ENCODE measurements at places on chromosomes 3 and 15.
A peak's percentile ranks its signal among the peaks of the same experiment; 100 is the strongest.

DNA sequence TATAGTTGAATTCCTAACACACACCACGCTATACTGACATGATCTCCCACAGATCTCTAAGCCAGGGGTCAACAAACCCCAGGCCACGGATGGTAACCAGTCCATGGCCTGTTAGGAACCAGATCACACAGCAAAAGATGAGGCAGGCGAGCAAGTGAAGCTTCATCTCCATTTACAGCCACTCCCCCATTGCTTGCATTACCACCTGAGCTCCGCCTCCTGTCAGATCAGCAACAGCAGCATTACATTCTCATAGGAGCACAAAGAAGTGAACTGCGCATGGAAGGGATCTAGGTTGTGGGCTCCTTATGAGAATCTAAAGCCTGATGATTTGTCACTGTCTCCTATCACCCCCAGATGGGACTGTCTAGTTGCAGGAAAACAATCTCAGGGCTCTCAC is 2.7 kb downstream of the PDCD7 start:
- DNase-seq: no peak

- no peak for DNase-seq
Observed at GRCh38 chr15:44595656-44596510, 58.9 kb downstream of the EIF3J start.

GRCh38 chr3:197367081-197367780 is 68.8 kb upstream of the DLG1 start:
- no peak for DNase-seq

DNA sequence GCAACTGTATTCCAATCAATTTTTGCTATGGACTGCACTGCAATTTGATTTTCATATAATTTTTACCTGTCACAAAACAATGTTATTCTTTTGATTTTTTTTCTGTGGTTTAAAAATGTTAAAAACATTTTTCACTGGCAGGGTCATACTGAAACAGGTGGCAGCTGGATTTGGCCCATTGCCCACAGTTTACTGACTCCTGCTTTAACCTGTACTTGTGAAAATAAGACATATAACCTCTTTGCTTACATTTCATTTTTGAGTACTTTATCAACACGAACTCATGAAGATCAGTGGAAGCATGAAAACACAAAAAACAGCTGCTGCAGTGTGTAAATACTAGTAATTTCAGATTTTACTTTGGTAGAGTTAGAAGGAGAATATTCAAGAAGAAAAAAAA is 313.1 kb downstream of the WDR72 start:
- no peak for DNase-seq

- DNase-seq: peak; percentile 29
Observed at GRCh38 chr3:16085410-16085809, 89.1 kb upstream of the GALNT15 start.

- no peak for DNase-seq
Observed at GRCh38 chr15:48096355-48096786, 24.4 kb upstream of the SLC24A5 start.

GRCh38 chr15:23446215-23447106 is 582 bp downstream of the GOLGA6L2 start:
- DNase-seq: no peak

- peak; percentile 30 for DNase-seq
Observed at GRCh38 chr15:32636908-32637567, 4.5 kb upstream of the SCG5 start.

DNA sequence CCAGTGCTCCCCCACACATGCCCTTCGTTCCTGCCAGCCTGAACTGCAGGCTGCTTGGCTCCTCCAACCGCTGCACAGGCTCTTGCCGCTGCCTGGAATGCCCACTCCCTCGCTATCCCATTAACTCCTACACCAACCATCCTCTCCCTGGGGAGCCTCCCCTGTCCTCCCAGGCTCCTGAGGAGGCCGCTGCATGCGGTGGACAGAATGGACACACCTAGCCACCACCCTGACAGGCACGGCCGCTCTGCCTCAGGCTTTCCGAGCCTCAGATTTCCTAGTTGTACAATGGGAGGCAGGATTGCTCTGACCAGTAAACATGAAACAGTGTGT is 2.3 kb downstream of the PLXNB1 start:
- DNase-seq: no peak

DNA sequence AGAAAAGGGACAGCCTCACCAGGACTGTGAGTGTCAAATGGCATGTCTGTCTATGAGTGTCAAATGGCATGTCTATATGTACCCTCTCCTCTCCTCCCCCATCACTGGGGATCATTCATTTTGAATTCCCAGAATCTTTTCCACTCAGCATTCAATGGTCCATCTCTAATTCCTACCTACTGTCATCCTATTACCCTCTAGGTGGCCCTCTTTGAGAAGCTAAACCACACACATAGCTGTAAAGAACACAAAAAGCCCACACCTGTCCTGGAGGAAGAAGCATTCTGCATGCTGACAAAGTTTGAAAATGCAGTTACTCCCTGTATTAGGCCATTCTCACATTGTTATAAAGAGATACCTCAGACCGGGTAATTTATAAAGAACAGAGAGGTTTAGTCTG is 46.2 kb upstream of the PYDC2 start:
- DNase-seq: no peak

GRCh38 chr3:41751597-41751996 is 210.3 kb downstream of the ULK4 start:
- no peak for DNase-seq

DNA sequence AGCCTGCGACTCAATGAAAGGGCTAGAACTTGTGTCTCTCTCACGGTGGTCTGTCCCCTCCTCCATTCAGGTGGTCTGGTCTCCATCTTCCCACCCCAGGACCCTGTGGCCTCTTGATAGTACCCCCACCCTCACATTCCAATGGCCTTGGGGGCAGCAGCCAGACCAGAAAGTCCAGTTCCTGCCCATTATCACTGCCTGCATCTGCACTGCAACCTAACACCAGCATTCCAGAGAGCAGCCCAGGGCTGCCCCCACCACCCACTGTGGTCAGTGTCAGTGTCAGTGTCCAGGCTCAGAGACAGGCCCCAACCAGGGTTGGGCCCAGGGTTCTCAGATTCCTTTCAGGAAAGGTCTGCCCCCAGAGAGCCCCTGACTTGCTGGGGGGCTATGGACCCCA is 12.6 kb downstream of the IGDCC3 start:
- no peak for DNase-seq

DNA sequence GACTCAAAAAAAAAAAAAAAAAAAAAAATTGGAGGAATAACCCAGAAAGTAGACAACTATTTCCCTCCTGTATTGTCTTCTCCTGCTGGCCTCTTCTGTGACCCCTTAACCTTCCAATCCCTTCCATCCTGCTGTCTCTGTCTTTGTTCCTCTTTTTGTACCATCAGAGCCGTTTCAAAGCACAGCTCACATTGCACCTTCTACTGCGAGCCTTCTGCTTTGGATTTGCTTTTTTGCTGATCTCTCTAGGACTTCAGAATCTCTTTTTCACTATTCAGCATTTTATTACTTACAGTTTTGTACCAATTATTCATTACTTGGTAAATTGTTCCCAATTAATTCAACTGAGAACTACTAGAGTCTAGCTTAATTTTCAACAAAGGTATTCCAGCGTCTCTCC is 284.0 kb upstream of the TBL1XR1 start:
- no peak for DNase-seq

DNA sequence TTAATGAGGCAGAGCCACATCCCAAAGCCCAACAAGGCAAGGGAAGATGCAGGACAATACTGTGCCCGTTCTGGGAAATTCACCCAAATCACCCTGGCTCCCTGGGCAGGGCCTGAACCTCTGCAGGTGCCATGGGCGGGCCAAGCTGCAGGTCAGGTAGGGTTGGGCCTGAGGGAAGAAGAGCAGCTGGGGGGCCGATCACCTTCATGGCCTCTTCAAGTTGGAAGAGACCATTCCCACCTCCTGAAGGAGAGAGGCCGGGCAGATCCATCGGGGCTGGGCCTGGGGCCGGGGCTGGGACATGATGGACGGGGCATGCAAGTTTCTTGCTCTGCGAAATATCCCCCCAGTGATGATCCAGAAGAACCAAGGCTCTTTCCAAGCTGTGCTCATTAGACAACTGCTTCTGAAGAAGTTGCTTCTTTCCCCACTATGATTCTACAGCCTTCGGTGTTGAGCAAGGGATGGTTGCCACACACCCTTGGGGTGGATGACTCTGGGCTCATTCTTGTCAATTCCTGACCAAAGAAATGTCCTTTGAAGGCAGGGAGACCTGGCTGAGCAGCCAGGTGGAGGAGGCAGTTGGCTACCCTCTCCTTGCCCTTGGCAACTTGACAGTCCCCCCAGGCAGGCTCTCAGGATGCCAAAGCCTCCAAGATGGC is 38.2 kb downstream of the KLHL25 start:
- no peak for DNase-seq

DNA sequence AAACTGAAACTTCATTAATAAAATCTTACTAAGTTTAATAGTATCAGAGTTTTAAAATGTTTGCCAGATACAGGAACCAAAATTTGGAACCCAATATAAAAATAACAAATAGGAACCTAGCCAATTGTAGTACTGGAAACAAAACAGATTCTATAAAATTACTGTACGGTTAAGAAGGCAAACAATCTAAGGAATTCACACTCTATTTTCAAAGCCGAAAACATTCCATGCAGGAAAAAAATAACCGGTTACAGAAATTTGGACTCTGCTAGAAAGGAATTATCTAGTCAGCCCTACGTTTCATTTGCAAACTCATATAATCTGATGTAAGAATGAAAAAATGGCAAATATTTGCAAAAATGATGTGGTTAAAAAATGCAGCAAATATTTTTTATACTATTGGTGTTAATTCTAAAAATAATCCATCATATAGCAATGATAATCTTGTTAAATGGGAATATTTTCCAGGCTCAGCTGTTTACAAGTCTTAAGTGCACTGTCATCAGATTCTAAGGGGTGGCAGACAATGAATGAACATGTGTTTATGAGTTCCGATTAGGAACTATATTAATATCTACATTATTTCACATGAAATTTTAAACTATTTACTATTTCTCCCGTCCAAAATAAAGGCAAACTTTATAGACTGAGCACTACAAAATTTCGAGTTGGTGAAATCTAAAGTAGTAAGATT is 58.1 kb downstream of the DCBLD2 start:
- DNase-seq: no peak

All from fibroblast of gingiva (primary cell).